ENCODE measurements at places on chromosomes 6 and 20.

GRCh38 chr20:3318226-3318884, 79.4 kb upstream of the SLC4A11 start:
- DNase-seq: no peak

- no peak for DNase-seq
Measured at GRCh38 chr20:45462711-45463509, 6.6 kb upstream of the WFDC2 start.

DNA sequence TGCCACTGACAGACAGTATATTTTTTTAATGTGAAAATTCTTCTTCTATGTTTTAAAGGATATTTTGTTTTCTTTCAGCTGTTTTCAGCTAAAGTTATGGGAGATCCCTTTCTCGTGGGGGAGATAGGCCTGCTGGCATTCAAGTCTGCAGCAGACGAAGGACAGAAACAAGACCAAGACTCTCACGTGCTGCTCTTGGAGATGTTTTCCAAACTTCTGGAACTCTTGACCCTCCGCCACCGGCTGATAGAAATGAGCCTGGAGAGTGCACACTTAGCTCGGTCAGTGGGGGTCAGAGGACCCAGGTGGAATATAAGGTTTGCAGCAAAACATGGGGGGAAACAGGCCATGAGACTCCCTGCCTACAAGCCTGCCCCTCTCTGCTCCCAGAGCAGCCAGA, 120.5 kb downstream of the CD164 start:
- DNase-seq: no peak

GRCh38 chr20:36591854-36592641, 13.5 kb upstream of the RAB5IF start:
- DNase-seq: no peak

- DNase-seq: no peak
Measured at GRCh38 chr6:109793021-109793420, 101.9 kb downstream of the FIG4 start.

DNA sequence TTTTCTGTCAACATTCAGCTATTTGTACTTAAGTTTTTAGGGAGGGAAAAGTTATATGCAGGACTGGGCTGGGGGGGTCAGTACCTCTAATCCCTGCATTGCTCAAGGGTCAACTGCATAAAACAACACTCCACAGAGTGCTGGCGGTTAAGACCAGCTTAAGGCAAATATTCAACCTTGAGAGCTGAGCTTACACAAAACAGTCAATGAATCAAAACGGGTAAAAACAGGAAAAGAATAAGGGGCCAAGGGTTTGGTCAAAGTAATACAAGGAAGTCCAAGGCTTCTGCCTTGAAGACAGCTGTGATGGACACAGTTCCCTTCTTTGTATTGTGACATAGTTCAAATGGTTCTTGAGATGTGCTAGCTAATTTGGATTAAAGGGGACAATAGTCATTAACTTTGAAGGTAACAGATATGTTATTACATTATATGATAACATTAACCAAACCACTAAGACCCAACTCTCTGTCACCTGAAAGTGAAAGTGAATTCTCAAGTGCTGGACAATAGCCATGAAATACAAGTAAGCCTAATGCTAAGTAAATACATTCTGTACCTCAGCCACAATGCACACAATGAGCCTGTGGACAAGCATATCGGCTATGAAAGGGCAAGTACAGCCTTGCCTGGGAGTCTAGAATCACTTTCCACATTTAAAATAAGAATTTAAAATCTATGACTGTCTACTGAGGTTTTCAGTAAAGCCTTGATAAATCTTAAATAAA, 106.8 kb downstream of the PDE10A start:
- DNase-seq: no peak

DNA sequence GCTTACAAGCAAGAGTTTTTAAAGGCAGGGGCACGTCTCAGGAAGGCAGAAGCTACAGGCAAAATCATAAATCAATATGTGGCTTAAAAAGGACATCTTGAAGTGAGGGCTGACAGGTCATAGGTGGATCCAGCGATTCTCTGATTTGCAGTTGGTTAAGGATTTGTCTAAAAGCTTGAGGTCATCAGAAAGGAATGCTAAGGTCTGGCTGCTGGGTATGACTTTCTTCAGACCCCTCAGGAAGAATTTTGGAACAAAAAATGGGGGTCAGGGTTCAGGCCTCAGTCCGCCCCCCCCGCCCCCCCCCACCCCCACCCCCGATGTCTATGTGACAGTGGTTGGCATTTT, 261.9 kb downstream of the CDH4 start:
- no peak for DNase-seq

- DNase-seq: no peak
Measured at GRCh38 chr6:160276126-160276525, 17.5 kb upstream of the SLC22A2 start.

DNA sequence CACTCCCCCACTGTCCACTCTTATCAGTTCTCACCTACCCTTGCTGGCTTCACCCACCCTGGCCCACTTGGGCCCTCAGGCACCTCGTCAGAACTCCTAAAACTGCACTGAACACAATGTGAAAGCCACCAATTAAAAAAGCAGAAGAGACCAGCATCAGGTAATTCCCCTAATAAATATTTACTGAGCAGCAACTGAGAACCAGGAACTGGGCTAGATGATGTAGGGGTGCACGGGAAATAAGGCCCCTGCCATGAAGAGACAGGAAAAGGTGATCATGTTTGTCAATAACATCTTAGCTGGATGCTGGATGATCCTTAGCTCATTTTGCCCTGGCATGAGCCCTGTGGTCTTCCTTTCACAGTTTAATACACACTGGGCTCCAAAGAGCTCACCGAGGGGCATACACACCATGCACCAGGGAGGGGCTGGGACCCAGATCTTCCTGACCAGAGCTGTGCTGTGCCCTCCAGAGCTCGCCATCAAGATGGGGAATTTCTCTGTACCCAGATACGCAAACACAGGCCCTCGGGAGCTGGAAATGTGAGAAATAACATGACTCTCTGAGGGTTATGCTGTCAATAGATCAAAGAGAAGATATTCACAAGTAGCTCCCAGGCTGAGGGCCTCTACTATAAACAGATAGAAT, 113.6 kb upstream of the SLC22A16 start:
- no peak for DNase-seq

GRCh38 chr6:118186672-118187567, 279.9 kb downstream of the SLC35F1 start:
- DNase-seq: no peak

- peak; percentile 55 for DNase-seq
Measured at GRCh38 chr6:85126485-85127167, 323.3 kb upstream of the NT5E start.

DNA sequence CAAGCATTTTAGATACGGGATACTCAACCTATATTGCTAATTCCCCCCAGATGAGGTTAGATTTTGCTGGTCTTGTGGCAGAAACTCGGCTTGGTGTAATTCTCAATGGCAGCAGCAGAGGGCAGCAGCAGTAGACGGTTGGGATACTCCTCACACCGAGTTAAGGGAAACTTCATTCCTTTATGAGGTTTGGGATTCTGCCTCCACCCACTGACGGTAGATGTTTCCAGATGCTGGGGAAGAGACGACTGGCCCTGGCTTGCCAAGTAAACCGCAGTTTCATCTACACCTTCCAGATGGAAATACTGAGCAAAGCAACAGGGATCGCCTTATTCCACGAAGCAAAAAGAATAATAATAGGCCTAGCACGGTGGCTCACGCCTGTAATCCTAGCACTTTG, 8.2 kb upstream of the TBC1D7 start:
- DNase-seq: peak; percentile 86

DNA sequence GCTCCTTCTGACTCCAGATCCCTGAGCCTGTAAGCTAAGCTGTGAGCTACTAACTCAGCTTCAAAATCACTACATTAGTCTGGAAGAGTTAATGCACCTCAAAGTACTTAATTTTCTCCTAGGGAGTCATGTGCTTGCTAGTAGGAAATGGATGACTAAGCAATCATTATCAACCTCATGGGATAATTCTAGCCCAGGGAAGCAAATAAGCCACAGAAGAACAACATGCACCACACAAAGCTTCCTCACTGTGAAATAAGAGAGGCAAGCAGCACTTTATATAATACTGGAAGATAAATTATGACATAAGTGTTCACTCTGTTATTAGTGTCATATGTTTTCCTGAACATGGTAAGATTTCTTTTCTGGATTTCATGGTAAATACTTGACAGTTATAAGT, 57.9 kb upstream of the RCAN2 start:
- DNase-seq: no peak

DNA sequence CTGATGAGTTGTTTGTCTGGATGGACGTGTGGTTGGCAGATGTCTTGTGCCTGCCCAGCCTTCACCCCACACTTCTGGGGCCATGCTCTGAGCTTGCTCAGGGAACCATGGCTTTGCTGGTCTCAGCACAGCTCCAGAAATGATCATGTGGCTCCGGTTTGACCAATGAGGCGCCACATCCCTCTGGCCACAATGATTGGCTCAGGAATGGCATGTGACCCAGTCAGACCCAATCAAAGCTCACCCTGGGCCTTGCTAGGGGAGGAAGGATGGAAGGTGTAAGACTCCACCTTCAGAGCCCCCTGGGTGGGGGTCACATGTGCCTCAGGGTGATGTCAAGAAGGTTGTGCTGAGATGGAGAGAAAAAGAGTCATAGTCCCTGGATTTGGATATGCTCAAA, 281.6 kb upstream of the SULF2 start:
- DNase-seq: no peak

DNA sequence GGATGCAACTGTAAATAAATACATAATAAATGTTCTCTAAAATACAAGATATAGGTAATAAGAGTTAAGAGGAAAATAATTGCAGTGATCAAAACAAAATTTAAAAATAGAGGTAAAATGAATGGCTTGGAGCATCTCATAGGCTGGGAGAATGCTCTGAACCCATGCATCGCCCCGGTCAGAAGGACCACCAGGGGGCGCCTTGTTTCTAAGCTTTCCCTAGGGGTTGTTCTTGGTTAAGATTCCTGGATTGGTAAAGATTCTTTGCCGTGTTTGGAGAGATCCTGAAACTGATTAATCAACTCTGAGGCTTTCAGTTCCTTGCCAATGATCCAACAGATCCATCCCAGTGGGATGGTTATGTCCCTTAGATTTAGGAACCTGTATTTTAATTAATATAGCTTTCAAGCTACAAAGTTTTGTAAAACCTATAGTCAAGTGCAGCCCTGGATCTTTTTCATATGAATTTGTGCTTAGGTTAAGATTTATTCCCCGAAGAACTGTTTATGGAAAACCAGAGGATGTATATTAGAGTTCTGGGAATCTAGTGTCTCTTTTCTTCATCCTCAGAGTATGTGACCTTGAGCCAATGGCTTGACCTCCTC, 45.3 kb upstream of the PRELID3B start:
- DNase-seq: peak; percentile 75

GRCh38 chr6:53982366-53983050, 128.7 kb upstream of the MLIP start:
- no peak for DNase-seq

GRCh38 chr6:105326833-105327770, 75.8 kb downstream of the PREP start:
- no peak for DNase-seq

GRCh38 chr6:31614684-31615578, at the start of gene AIF1:
AIF1 (plus strand) TSS chr6:31615234; CDS start chr6:31615330, 96 bp downstream.
- DNase-seq: peak; percentile 82

DNA sequence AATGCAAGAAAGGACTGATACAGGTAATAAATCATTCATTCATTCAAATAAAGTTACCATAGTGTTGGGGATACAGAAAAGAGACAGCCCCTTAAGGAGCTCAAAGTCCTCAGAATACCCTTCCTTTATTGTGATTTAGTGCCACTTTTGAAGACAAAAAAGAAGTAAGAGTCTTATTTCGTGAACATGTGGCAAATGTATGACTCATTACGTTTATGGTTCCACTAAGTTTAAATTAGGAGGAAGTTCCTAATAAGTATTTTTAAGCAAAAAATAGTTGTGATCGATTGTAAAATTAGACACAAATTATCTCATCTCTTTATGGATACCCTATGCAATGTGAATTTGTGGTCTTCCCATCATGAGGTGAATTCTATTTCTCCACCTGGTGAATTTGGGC, 38.5 kb upstream of the GCLC start:
- no peak for DNase-seq

- DNase-seq: peak; percentile 77
Measured at GRCh38 chr6:159727717-159728445, 575 bp downstream of the WTAP start.

DNA sequence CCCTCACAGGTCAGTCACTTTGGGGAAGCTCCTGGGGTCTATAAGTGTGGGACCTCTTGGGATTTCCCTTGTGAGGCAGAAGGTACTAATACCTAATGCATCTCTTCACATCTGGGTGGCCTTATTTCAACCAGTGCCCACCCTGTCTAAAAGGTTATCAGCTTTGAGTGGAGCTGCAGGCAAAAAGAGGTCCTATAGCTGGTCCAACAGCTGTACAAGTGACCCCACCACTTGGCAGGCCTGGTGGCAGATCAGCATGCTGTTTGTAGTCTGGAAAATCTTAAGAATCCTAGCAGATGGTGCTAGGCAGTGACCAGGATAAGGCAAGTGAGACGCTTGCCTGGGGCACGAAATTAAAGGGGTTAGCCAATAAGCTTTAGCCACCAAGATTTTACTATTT, 51.6 kb upstream of the GTSF1L start:
- DNase-seq: peak; percentile 23

DNA sequence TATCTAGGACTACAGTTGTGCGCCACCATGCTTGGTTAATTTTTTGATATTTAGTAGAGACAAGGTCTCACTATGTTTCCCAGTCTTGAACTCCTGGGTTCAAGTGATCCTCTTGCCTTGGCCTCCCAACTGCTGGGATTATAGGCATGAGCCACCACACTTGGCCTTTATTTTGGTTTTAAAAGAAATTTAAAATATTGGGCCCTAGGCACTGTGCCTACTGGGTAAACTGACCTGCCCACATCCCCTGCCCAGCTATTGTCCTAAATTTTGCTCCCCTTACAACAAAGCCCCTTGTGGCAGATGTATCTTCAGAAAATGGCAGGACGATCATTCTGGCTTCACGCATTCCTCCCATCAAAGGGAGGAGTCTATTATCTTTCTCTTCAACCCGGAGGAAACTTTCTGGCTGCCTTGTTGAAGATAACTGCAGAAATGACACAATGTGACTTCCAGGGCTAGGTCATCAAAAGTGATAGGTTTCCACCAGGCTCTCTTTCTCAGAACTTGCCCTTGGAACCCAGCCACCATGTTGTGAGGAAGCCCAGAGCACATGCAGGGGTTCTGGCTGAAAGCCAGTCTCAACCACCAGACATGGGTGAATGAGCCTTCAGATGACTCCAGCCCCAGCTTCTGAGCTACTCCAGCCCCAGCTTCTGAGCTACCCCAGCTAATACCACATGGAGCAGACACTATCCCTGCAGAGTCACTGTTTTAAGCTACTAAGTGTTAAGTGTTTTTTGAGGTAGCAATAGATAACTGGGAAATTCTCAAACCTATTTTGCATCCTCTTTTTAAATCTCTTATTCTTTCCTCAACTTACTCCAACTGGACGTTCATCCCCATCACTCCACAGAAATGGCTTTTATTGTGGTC, 4.6 kb upstream of the GUCA1B start:
- DNase-seq: no peak

Data from NB4 (cell line).